NCI-H1417 treated with DMSO at 0.1 percent for 48 hours (cell line): ENCODE measurements at places on chromosomes 2 and 18.

DNA sequence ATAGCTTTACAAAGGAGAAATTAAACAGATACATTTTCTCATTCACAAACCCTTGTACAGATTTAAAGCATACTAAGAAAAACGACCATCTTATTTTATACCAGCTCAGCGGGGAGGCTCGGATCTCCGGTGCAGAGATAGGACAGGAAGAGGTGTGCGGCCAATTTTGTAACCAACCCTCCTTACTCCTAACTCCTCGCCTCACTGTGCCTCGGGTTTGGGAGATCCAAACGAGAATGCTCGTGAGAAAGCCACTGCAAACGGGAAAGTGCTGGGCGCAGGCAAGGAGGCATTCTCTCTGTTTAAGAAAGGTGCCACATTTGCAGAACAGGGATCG lies 1.2 kb downstream of the KDSR start:
- no peak for DNase-seq

DNA sequence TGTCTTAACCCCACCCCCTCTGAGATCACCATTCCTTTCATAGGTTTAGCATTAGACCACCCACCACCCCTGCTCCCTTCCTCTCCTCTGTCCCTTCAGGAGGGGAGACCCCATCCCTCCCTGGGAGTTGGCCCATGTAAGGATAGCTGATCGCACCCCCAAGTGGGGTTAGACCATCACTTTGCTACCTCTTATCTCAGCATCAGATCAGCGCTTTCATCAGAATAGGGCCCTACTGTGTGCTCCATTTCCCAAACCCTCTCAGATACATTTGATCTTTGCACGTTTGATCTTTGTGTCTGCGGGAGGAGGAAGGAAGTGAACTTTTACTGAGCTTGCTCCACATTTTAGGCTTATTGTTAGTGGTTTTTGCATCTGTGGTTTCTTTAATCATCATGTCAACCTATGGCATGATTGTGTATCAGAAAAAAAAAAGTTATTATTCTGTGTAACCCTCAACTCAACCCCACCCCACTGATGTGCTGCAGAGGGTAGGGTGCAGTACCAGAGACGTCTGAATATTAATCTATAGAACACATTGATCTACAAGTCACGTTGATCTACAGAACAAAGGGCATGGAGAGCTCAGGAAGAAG lies 81.2 kb downstream of the PDCL3 start:
- DNase-seq = no peak

- DNase-seq = no peak
These were observed 77.9 kb downstream of the CABLES1 start for GRCh38 chr18:23213200-23213599.

DNA sequence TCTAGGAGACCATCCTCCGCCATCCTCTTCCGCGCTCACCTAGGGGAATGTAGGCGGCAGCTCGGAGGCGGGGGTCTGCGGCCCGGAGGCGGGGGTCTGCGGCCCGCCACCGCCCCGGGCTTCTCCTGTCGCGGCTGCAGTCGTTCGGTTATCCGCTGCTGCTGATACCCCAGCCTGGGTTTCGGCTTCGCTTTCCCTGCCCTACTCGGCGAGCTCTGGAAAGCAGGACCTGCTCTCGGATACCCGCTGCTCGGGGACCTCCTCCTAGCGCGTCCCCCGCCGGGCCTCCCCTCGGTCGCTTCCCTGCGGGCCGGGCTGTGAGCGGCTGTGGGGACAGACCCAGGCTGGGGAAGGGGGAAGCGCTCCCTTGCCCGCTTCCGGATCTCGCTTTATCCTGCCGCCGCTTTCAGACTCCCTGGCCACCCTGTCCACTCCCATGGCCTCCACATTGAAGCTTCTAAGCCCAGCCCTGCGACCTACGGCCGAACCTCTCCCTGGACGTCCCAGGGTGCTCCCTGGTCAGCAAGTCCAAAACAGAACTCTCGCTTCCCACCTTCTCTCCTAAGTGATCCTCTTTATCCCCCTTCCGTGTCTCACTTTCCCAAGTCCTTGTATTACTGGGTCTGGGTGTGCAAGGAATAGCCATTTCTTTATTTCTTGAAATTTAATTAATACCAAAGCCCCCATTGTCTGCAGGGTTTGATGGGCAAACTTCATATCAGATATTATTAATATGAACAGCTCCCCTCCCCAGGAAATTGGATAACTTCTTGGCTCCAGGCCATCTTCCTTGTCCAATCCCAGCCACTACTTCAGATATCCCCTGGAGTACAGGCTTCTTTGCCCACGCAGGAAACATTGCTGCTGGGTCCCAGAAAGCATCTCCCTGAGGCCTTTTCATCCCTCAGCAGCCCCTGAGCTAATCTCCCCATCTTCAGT lies 769 bp downstream of the FKBP1B start:
- no peak for DNase-seq

DNA sequence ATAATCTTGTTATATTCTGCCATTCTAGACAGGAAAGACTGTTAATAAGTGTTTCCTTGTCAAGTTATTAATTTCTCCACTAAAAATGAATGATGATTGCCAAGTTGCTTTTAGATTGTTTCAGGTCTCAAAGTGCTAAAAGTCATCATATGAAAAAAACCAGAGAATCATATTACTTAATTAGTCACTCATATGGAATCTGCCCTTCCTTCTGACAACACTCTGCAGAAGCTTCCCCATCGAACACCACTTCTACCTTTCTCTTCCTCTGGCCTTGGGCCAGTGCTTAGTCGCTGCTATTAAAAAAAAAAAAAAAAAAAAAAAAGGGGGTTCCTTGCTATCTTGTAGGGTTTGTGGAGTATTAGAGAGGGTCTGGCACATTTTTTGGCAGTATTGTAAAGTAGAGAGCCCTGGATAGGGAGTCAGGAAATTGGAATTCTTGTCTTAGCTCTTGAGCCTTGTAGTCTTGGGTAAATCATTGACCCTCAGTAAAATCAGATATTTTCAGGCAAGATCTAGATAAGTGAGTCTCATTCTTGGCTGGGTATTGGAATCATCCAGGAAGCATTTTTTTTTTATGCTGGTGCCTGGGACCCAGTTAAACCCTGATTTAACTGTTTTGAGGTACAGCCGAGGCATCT lies 141.7 kb upstream of the CCDC68 start:
- no peak for DNase-seq

- DNase-seq = no peak
These were observed 11.1 kb downstream of the ONECUT2 start for GRCh38 chr18:57446322-57446721.

DNA sequence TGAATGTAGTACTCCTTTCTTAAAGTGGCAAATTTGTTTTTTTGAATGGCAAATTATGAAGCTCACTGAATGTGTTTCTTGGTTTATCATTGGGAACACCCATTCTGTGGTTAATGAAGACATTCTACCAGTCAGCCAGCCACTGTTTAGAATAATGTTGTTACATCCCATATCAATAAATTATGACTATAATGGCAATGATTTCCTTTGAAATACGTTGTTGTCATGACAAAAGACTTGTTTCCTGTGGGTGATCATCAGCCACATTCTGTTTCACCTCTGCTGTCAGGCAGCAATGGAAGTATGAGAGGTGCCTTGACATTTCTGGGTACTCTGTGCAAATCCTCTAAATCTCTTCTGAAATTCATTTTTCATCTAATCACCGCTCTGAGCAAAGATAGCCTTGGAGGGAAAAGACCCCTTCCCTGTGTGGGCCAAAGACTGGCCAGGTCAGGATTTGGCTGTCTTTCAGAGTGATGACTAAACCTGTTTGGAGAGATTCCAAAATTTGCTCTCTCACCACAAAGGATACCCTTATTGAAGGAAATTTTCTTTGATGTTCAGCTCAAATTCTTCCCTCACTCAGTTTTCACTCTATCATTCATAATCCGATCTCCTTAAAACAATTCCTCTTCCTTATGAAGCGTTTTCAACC lies 869.2 kb downstream of the BCL11A start:
- no peak for DNase-seq

DNA sequence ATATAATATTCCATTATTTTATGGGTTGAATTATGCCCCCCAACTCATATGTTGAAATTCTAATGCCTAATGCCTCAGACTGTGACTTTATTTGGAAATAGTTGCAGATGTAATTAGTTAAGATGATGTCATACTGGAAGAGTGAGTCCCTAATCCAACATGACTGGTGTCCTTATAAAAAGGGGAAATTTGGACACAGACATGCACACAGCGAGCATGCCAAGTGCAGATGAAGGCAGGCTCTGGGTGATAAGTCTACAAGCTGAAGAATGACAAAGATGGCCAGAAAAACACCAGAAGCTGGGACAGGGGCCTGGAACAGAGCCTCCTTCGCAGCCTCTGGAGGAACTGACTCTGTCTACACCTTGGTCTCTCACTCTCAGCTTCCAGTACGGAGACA lies 10.0 kb upstream of the ASAP2 start:
- no peak for DNase-seq

DNA sequence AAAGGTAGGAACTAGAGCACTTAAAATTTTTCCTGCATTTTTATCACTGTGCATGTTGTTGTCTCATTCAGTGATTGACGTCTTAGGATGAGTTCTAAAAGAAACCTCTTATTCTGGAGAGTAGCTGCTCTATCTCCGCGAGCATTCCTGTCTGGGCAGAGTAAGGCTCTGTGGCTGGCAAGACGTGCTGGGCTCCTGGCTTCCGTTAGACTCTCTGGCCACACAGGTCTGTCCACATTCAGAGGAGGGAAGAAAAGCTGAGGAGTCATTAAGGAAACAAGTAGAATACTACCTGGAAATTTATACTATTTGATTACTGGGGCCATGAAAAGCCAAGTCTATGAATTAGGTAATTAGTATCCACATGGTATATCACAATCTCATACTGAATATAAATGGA lies 138.0 kb upstream of the DNMT3A start:
- no peak for DNase-seq
